ENCODE measurements at places on chromosomes 7 and 10.

GRCh38 chr7:95264363-95264891 is 59.9 kb downstream of the PON1 start:
- peak; percentile 82 for DNase-seq

DNA sequence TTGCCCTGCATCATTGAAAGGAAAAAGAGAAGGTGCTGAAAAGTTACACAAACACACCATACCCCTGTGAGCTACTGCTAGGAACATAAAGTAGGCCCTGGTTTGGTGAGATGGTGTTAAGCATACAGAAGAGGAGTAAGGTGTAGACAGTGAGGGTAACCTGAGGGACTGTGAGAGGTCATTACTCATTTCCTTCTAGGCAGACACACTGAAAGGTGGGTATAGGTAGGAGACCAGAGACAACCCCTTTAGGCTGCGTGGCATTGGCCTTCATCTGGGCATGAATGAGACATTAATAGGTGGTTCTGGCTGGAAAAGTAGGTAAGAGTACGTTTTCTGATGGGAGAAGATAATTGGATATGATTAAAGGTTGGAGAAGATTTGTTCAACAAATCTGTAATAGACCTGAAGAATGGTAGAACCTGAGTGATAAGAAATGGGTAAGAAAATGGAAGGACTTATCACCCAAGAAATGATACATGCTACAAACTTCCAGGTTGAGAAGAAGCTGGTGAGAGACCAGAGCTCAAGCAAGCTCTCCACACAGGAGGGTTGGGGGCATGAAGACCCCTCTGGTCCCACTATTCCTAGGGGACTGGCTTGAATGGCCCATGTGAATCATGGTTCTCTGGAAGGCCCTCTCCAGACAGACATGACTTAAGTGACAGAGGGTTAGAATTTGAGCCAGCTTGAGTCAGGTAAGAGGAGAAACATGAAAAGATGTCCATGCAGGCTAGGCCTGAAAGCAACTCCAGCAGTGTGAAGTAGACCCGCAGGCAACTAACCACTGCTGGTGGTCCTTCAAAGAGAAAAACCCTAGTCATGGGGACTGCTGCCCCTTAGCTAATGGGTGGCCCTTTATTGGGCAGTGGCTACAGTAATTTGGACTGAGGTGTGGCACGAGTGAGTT is 3.8 kb downstream of the COMTD1 start:
- no peak for DNase-seq

- no peak for DNase-seq
Observed at GRCh38 chr7:139698278-139698677, 79.5 kb downstream of the HIPK2 start.

GRCh38 chr7:43278088-43278644 is 165.7 kb downstream of the HECW1 start:
- no peak for DNase-seq

GRCh38 chr7:127940381-127941160 is 90.7 kb downstream of the LRRC4 start:
- peak; percentile 35 for DNase-seq

DNA sequence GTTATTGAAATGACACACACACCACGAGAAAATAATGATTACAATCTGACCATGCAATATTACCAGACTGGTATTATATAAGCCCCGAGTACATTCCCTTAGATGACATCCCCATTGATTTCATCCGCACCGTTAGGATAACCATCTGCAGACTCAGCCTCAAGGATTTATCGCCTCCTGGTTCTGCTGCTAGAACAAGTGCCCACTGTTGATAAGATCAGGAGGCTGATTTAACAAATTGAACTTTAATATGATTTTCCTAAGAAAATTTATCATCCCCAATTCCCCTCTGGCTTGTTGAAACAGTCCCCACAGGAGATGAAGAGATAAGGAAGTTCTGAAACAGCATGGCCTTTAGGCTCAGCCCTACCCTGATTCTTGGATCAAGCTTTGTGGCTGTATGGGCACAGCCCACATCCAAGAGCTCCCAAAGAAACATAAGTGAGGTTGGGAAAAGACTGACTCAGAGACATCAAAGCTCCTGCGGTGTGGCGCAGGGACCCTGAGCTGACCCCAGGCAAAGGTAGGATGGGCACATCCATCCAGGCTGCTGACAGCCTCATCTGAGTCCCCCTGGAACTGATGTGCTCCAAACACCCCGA is 59.2 kb upstream of the CHCHD3 start:
- no peak for DNase-seq

DNA sequence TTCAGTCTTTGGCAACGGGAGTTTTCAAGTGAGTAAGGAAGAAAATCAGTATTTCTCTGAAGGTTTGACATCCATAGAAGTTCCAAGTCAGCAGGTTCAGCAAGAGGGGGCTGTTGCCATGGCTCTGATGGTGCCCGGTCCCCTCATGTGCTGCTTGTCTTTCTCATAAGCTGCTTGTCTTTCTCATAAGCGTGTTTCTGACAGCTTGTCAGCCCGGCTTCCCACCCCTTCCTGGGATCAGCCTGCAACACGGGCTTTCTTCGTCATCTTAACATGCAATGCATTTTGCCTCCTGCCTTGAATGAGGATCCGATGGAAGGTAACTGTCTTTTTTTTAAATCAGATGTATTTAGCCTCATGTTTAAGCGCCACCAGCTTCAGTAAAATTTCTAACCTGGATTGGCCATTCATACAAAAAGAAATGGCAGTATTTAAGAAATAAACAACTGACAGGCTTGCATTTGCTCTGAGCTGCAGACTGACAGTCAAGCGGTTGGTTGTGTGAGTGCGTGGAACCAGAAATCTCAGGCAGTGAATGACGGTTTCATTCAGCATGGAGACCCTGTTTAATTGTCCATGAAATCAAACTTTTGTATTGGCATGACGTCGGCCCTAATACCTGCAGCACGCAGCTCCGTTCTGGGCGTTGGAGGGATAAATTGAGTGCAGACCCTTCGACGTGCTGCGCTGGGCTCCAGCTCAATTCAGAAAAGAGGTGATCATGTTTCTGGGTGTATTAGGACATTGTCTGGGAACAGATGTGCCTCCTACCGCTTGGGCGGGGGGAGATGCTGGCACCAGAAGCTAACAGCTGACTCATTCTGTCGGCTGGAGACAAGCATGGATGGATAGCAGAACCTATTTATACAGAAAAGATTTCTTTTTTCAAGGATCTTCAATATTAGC is 454.7 kb upstream of the FOXK1 start:
- peak; percentile 82 for DNase-seq

DNA sequence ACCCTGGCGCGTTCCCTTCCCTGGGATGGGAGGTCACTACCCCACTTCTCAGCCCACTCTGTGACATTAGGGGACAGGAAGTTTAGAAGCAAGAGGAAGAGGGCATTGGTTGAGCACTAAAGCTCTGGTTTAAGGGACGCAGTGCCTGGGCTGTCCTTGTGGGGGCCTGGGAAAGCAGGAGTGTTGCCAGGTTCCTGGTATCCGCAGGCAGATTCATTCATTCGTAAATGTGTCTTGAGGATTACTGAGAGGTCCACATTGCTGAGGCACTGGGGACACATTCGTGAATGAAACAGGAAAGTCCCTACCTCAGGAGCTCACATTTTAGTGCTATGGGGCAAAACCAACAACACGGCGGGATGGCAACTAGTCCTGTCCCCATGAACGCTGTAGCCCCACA is 69.4 kb downstream of the COL13A1 start:
- DNase-seq: no peak

DNA sequence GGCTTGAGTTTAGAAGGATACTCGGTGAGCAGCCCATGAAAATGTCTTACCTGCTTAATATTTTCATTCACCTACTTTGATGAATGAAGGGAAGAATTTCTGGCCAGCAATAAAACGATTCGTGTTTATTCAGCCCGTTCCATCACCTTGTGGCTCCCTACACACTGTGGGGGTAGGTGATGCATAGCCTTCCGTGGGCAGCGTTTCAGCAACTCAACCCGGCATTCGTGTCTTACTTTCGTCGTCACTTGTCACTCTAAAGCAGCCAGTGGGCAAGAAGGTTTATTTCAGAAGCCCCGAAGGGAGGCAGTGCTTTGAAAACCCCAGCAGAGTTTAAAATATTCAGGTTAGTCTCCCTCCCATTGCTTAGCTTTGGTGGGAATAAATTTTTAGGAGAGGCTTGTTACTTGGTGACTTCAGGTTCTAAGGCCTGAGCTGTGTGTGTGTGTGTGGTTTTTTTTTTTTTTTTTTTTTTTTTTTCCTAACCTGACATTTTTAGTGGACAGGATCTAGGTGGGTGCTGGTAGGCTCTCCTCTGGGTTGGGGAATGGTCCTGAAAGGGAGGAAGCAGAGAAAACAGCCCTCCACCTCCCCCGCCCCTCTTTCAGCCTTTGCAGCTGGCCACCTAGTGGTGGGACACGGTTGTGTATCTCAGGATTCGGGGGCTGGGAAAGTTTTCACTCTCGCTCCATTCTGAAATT is 1.8 kb downstream of the GRK5 start:
- DNase-seq: peak; percentile 83

DNA sequence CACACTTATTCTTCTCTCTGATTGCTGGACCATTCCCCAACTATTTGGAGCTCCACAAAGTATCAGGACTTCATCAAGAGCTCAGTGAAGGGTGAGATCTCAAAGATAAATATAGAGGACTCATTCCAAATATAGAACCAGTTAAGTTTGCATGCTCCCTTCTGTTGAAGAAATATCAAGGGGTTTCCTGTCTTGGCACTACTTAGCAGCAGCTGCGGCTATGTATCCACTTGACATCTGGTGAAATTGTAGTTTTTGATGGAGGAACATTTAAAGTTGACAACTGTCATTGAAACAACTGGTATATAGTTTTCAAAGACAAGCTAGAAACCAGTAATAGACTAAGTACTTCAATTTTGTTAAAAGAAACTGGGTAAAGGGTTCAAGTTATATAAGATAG is 1.0 kb upstream of the SPAG6 start:
- peak; percentile 27 for DNase-seq

GRCh38 chr10:103479135-103479534 is at the start of gene CALHM3:
CALHM3 (minus strand) TSS chr10:103479240; CDS start chr10:103479032, 208 bp downstream.
- no peak for DNase-seq

- DNase-seq: no peak
Observed at GRCh38 chr10:103566536-103566935, 73.0 kb downstream of the NEURL1 start.

GRCh38 chr10:62047960-62048383 is 146.5 kb downstream of the ARID5B start:
- no peak for DNase-seq

DNA sequence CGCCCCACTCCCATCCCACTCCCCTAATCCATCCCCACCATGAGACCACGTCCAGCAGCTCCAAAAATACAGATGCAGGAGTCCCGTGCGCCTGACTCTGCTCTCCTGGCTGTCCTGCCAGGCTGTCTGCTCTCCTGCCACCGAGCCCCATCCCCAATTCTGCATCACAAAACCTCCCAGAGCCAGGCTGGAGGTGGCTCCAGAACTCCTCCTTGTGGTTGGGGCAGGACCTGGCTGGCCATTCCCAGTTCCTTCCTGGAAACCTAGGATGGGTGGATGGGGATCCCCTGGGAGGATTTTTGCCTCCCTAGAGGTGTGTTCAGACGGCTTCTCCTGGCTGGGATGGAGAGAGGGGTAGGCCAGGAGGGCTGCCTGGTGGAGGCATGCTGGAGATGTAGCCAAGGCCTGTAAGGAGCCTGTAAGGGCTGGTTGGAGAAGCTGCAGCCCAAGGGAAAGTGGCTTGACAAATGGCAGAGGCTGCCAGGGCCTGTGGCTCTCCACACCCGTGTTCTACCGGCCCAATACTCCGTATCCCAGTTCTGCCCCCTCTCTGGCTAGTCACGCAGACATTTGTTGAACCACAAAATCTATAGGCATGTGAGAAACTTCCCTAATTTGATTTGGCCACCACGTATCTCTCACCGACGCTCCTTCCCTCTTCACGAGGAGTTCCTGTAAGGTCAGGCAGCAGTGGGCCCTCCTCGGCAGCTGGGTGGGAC is 99.3 kb downstream of the ARHGAP22 start:
- DNase-seq: no peak

GRCh38 chr10:77915319-77916105 is 11.0 kb downstream of the DLG5 start:
- DNase-seq: no peak

DNA sequence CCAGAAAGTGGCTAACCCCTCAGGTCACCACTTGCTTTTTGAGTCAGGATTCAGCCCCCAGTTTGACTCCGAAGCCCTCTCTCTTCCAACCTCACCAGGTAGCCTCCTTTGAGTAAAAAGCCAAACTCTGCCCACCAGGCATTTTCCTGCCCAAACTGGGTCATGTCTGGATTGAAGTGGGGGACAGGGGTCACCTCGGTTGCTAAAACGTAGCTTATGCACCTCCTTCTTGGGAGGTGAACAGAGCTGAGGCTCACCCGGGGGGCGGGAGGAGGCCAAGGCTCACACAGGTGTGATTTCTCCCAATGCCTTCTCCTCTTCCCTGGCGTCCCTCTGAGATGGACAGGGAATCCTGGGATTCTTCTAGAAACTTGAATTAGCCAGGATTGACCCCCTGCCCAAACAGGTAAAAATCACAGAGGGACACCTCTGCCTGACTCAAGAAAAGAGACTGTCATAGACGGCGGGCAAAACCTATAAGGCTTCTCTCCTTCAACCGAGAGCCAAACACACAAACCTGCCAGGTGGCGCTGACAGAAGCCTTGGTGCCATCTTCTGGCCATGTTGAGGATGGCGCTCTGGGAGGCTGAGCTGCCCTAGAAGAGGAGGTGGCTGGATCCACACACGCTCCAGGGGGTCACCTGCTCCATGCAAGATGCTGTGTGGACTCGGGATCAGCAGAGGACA is 51.6 kb downstream of the PRLHR start:
- DNase-seq: no peak

- no peak for DNase-seq
Observed at GRCh38 chr10:98846787-98847186, 388.9 kb downstream of the HPSE2 start.

DNA sequence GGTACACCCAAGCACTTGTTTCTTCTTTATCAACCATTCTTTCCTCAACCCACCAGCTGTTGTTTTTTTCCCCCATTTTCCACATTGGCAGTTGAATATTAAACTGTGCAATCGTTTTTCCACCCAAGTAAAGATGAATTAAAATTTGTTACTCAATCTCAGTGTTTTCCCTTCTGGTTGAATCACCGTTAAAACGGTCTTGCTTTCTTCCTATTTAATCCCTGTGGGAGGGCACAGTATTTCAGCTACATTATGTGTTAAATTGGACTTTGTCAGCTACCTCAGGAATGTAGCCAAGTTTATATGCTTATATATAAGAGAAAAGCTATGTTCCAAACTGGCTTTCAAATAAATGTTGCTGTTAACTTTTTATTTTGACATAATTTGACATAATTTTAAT is 19.9 kb downstream of the SLC35G1 start:
- no peak for DNase-seq

DNA sequence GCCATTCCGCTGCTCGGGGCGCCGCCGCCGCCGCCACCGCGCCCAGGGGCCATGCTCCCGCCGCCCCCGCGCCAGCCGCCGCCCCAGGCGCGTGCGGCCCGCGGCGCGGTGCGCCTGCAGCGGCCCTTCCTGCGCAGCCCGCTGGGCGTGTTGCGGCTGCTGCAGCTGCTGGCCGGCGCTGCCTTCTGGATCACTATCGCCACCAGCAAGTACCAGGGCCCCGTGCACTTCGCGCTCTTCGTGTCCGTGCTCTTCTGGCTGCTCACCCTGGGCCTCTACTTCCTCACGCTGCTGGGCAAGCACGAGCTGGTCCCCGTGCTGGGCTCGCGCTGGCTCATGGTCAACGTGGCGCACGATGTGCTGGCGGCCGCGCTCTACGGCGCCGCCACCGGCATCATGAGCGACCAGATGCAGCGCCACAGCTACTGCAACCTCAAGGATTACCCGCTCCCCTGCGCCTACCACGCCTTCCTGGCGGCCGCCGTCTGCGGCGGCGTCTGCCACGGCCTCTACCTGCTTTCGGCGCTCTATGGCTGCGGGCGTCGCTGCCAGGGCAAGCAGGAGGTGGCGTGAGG is 383 bp downstream of the MARVELD1 start:
- DNase-seq: peak; percentile 84

GRCh38 chr10:110286841-110287240 is 17.9 kb downstream of the SMNDC1 start:
- no peak for DNase-seq

Measured in muscle of leg (tissue), 16 donors.